Activated T-helper 1 cell treated with anti-CD3 and anti-CD28 coated beads, Interleukin-12 subunit alpha, Interleukin-12 subunit beta, Interleukin-2, Interleukin-4 antibody, amounts not matched to agents 30 ng/mL and 10 ng/mL and 1 ng/mL, durations not matched to agents 14 hours and 24 hours and 36 hours (primary cell): ENCODE measurements at places on chromosomes 6 and 20. TPM values are rescaled to one million over a fixed set of nuclear protein-coding genes. Genes with fewer than 3 reads are reported as not detected.

- H3K4me3 ChIP-seq: no peak overlapping the region
- H3K27ac ChIP-seq: no peak overlapping the region
- no peaks in the 10 kb centered on the region for H3K36me3 ChIP-seq
- no peaks in the 10 kb centered on the region for H3K27me3 ChIP-seq
Observed at GRCh38 chr6:48229841-48230240, 118.8 kb upstream of the PTCHD4 start.

DNA sequence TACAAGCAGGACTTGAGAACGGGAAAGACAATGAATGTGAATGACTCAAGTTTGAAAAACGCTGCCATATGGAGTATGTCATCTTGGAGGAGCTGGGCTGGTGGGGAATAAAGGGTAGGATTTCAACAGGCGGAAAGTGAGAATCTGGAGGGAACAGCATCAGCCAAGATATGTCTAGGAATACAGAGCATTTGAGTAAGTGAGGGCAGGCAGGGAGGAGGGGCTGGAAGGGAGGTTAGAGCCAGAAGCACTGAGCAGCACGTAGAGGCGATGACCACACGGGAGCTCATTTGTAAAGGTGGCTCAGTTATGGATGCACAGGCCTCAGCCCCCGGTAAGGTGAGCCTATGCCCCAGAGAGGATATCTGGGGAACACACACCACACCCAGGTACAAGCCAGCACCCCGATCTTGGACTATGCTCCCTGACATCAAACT lies 115.1 kb downstream of the ZMYND8 start:
- no peaks in the 10 kb centered on the region for H3K4me1 ChIP-seq
- H3K4me3 ChIP-seq: no peak overlapping the region
- no peak overlapping the region for H3K27ac ChIP-seq
- DNase-seq: no peak
- H3K36me3 ChIP-seq: peaks cover 33% of the 10 kb centered on the region
- H3K27me3 ChIP-seq: no peaks in the 10 kb centered on the region

DNA sequence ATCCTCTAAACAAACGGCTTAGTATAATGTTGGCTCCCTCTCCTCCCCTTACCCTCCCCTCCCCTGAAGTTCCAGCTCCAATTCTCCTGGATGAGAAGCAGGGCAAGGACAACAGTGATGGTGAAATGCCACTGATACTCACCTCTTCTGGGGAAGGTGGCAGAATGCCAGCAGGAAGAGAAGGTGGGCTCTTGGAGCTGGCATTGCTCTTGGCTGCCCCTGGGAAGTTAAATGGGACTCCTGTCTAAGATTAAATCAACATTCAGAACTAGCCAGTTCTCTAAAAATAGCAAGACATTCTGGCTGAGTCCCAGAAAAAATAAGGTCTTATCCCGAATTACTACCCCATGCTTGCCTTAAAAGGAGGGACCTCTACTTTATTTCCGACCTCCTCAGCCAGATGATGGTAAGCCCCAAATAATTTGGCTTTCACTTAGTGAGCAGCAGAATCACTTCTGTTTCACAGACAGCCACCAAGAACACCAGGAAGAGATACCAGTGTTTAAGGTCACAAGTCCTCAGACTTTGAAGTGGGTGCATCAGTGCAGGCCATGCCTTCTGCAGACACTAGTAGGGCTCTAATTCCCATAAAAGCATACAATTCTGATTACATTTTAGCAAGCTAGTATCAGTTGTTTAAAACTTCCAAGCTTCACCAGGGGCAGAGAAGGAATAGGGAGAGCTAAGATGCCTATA lies 46.0 kb upstream of the IL17A start:
- peaks cover 19% of the 10 kb centered on the region for H3K27me3 ChIP-seq
- no peak for DNase-seq
- H3K36me3 ChIP-seq: no peaks in the 10 kb centered on the region
- H3K4me3 ChIP-seq: no peak overlapping the region
- H3K4me1 ChIP-seq: no peaks in the 10 kb centered on the region
- H3K27ac ChIP-seq: no peak overlapping the region

- no peak for DNase-seq
- H3K4me3 ChIP-seq: no peak overlapping the region
- peaks cover 3% of the 10 kb centered on the region for H3K36me3 ChIP-seq
- peaks cover 20% of the 10 kb centered on the region for H3K27me3 ChIP-seq
- no peak overlapping the region for H3K27ac ChIP-seq
Observed at GRCh38 chr6:148998704-148999103, 251.9 kb downstream of the UST start.

DNA sequence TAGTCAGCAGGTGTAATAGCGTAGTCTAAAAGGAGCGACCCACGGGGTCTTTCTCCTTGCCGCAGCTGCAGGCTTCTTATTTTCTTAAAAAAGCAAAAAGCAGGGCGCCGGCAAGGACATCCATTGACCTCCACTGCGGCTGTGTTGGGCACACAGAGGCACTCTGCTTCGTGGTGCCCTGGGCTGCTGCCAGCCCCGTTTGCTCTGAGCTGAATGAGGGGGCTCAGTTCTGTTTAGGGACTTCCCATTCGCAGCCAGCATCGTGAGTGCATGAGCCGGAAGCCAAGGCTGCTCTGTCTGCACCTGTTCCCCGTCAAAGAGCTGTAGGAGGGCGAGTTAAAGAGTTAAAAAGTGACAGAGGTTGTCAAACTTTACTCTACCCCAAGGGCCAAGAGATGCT lies 1.7 kb upstream of the SLC22A2 start:
- no peak overlapping the region for H3K4me3 ChIP-seq
- H3K36me3 ChIP-seq: no peaks in the 10 kb centered on the region
- no peak for DNase-seq
- peaks cover 13% of the 10 kb centered on the region for H3K27me3 ChIP-seq
- H3K4me1 ChIP-seq: no peaks in the 10 kb centered on the region

- no peak overlapping the region for H3K4me3 ChIP-seq
- no peak for DNase-seq
- H3K4me1 ChIP-seq: peaks cover 6% of the 10 kb centered on the region
- no peaks in the 10 kb centered on the region for H3K36me3 ChIP-seq
Observed at GRCh38 chr6:163761481-163761880, 347.0 kb downstream of the QKI start.

DNA sequence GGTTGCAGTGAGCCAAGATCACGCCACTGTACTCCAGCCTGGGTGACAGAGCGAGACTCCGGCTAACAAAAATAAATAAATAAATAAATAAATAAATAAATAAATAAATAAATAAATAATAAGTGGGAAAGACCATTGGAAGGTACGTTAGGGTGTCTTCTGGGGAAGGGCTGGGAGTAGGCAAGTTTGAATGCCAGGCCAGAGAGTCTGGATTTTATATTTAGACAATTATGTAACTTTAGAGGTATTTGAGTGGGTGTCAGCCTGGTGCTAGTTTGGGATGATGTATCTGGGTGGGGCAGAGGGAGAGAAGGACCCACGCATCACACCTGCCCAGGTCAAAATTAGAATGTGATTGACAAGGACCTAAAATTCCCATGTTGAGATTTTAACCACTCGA lies 108.5 kb upstream of the PRND start:
- no peak overlapping the region for H3K27ac ChIP-seq
- H3K36me3 ChIP-seq: no peaks in the 10 kb centered on the region

- no peaks in the 10 kb centered on the region for H3K36me3 ChIP-seq
- H3K27me3 ChIP-seq: peaks cover 11% of the 10 kb centered on the region
- H3K4me3 ChIP-seq: no peak overlapping the region
- DNase-seq: no peak
- H3K27ac ChIP-seq: no peak overlapping the region
Observed at GRCh38 chr6:39411001-39411400, 88.5 kb upstream of the KCNK16 start.

GRCh38 chr6:20775981-20776380 lies 241.7 kb downstream of the CDKAL1 start:
- no peak overlapping the region for H3K4me3 ChIP-seq
- H3K27me3 ChIP-seq: no peaks in the 10 kb centered on the region
- no peaks in the 10 kb centered on the region for H3K4me1 ChIP-seq
- no peak for DNase-seq
- no peak overlapping the region for H3K27ac ChIP-seq

- no peaks in the 10 kb centered on the region for H3K36me3 ChIP-seq
- H3K4me3 ChIP-seq: no peak overlapping the region
- peaks cover 9% of the 10 kb centered on the region for H3K4me1 ChIP-seq
- H3K27ac ChIP-seq: peak overlapping the region; percentile 9
Observed at GRCh38 chr20:46111028-46111835, 6.9 kb upstream of the CD40 start.

DNA sequence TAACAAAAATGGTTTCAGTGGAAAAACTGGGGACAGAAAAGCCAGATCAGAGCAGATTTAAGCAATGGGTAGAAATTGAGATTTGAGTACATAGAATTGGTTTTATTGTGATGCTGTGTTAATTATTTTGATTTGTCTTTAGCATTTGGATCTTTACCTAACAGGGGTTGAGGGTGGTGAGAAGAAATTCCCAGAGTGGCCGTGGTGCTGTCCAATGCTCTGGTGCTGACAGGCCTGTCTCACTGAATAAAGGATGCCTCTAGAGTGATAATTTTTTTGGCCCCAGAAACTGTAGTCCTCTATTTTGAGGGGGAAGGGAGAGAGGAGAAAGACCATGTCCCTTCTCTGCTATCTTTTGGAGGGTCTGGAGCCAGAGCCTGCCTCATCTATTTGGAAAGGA lies 79.1 kb downstream of the LYRM2 start:
- H3K4me1 ChIP-seq: no peaks in the 10 kb centered on the region
- no peak overlapping the region for H3K4me3 ChIP-seq
- no peak for DNase-seq
- no peak overlapping the region for H3K27ac ChIP-seq

DNA sequence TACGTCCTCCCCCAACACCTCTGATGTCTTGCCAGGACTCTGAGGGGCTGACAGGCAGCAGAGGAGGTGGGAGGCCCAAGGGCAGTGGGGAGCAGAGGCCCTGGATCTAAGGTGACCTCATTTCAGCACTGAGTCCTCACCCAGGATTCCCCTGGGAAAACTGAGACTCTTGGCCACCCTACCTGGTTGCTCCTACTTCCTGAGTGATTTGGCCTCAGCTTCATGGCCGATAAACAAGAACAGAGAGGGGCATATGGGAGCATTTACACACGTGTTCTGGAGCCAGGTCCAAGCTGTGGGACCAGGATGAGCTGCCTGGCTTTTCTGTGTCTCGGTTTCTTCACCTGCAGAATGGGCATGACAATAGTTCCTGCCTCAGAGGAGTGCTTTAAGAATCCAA lies 133.8 kb downstream of the ANKRD60 start:
- no peaks in the 10 kb centered on the region for H3K4me1 ChIP-seq
- H3K36me3 ChIP-seq: no peaks in the 10 kb centered on the region
- DNase-seq: no peak
- no peak overlapping the region for H3K4me3 ChIP-seq
- H3K27me3 ChIP-seq: peaks cover 7% of the 10 kb centered on the region

GRCh38 chr20:31861385-31862156 lies 8.8 kb downstream of the DUSP15 start:
- H3K27ac ChIP-seq: no peak overlapping the region
- peaks cover 10% of the 10 kb centered on the region for H3K4me1 ChIP-seq
- H3K36me3 ChIP-seq: no peaks in the 10 kb centered on the region

- no peaks in the 10 kb centered on the region for H3K36me3 ChIP-seq
- H3K4me1 ChIP-seq: no peaks in the 10 kb centered on the region
- no peak for DNase-seq
- no peaks in the 10 kb centered on the region for H3K27me3 ChIP-seq
Observed at GRCh38 chr20:6559791-6560190, 207.7 kb upstream of the BMP2 start.

GRCh38 chr6:106502559-106502958 lies 126.7 kb downstream of the RTN4IP1 start:
- no peaks in the 10 kb centered on the region for H3K36me3 ChIP-seq
- H3K4me3 ChIP-seq: no peak overlapping the region
- H3K27ac ChIP-seq: no peak overlapping the region
- DNase-seq: no peak

- no peaks in the 10 kb centered on the region for H3K27me3 ChIP-seq
- H3K27ac ChIP-seq: peak overlapping the region; percentile 96
- H3K4me3 ChIP-seq: no peak overlapping the region
- H3K36me3 ChIP-seq: peaks cover 38% of the 10 kb centered on the region
- no peak for DNase-seq
Observed at GRCh38 chr20:48816282-48817205, 11.3 kb downstream of the PREX1 start.

DNA sequence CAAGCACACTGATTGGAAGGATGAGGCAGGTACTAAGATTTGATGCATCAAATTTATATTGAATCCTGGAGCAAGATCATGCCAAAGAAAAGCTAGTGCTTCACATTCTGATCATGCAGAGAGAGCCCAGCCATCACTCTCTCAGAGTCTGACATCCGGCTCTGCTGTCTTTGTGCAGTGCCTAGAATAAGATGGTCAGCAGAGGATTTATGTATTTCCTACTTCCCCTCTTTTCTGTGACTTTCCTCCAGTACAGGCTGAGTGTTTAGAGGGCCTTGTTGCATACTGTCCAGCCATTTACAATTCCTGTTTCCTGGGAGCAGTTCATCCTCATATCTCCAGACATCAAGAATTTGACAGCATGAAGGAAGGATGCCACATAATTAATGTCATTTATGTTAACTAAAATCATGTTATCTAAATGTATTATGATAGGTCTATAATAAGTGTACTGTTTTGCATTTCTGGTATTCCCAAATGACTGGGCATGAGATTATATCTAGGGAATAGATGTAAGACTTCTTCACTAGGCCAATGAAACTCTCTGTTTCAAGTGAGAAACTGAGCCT lies 167.6 kb downstream of the EPM2A start:
- no peaks in the 10 kb centered on the region for H3K27me3 ChIP-seq
- no peaks in the 10 kb centered on the region for H3K36me3 ChIP-seq
- no peak for DNase-seq
- no peaks in the 10 kb centered on the region for H3K4me1 ChIP-seq
- H3K27ac ChIP-seq: no peak overlapping the region
- H3K4me3 ChIP-seq: no peak overlapping the region

GRCh38 chr6:161850562-161850961 lies 576.7 kb upstream of the AGPAT4 start:
- no peak overlapping the region for H3K27ac ChIP-seq
- H3K36me3 ChIP-seq: no peaks in the 10 kb centered on the region
- no peaks in the 10 kb centered on the region for H3K4me1 ChIP-seq
- no peaks in the 10 kb centered on the region for H3K27me3 ChIP-seq
- H3K4me3 ChIP-seq: no peak overlapping the region

DNA sequence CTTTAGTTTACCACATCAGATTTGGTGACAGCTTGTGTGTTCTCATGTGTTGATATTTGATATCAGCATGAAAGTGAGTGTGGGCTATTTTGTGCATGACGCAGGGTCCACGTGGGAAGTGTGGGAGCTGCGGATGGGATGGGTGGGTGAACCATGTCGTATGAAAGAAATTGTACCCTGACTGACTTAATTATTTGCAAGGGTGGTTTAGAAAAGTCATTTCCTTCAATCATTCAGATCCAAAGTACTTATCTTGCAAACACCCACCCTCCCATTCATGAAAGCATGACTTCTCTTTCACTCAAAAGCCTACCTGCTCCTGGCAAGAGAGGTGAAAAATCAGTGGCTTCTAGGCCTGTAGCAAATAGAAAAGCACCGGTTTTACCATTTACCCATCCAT lies 91.8 kb upstream of the BACH2 start:
- no peaks in the 10 kb centered on the region for H3K36me3 ChIP-seq
- H3K27ac ChIP-seq: no peak overlapping the region
- DNase-seq: no peak
- peaks cover 9% of the 10 kb centered on the region for H3K27me3 ChIP-seq

The DPPA5 gene
- total RNA-seq: not detected in 2 replicates

The PRND gene
- total RNA-seq: not detected in 2 replicates

The GINM1 gene
- total RNA-seq: 15.4 and 18.6 TPM in 2 replicates

The SLC22A2 gene
- not detected in 2 replicates for total RNA-seq

The CLVS2 gene
- not detected in 2 replicates for total RNA-seq

The PLEKHG1 gene
- total RNA-seq: 0.27 and 0.80 TPM in 2 replicates

The HCRTR2 gene
- not detected in 2 replicates for total RNA-seq

The PNLDC1 gene
- total RNA-seq: 0.56 and 0.78 TPM in 2 replicates

The OR2B6 gene
- total RNA-seq: not detected in 2 replicates

The ZBP1 gene
- 0.15 and 0.41 TPM in 2 replicates for total RNA-seq

The CRYBG1 gene
- 10.2 and 11.4 TPM in 2 replicates for total RNA-seq
